IMR-90 (cell line): ENCODE measurements at places on chromosomes 1 and 21.
A peak's percentile ranks its signal among the peaks of the same experiment; 100 is the strongest.

GRCh38 chr1:172414331-172414730 lies 6.2 kb upstream of the C1orf105 start:
- DNase-seq: peak; percentile 57

DNA sequence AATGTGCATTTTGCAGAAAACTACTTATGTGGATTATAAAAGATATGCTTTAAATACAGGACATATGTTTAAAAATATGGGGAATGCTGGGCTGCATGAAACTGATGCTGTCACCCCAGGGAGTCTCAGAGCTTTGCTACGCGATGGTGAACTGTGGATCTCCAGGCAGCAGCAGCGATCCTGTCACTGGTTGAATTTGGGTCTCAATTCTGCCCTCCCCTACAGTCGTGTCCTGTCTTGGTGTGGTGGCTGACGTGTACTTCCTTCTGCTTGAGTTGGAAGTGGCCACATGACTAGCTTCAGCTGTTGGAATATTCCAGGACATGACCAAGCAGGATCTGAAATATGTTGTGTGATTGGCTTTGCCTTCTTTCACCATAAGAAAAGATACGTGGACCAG lies 222.9 kb upstream of the AJAP1 start:
- no peak for DNase-seq

DNA sequence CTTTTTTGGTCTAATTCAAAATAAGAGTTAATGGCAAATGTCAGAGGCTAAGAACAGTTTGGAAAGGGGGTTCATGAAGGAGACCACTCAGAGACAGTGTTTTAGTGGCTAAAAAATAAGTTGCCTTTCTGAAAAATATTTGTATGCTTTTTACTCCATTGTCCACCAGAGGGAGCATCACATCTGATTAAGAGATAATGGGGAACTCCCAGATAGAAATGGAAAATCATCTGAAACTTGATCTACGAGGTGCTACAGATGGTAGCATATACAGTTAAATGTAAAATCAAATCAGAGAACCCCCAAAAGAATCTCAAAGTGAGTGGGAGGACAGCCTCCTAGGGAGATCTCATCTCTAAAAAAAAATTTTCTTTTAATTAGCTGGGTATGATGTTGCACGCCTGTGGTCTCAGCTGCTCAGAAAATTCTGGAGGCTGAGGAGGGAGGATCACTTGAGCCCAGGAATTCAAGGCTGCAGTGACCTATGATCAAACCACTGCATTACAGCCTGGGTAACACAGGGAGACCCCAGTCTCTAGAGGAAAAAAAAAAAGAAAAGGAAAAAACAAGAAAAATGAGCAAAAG lies 9.7 kb downstream of the SMYD3 start:
- DNase-seq: peak; percentile 79

DNA sequence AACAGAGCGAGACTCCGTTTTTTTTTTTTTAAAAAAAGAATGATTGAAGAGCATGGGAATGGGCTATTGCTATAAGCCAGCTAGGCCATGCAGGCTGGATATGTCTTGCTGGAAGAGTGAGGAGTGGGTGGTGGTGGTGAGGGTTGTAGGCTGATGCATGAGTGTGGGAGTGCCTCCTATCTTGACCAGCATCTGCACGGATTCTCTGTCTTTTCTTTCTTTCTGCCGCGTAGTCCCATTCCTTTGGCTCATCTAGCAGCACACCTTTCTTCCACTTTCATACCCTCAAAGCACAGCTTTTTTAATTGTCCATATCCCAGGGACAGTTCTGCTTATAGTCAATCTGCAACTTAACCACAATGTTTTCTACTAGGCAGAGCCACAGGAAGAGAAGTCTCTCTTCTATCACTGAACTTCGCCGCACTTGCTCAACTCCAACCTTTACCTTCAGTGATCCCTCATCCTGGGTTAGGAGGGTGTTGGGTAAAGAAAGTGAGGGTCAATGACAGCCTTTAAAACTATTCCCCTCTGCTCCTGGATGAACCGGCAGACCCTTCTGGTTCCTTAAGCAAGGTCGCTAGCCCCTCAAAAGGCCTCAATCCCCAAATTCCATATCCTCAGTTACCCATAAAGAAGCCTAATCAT lies 15.2 kb downstream of the ADCY10 start:
- DNase-seq: no peak

DNA sequence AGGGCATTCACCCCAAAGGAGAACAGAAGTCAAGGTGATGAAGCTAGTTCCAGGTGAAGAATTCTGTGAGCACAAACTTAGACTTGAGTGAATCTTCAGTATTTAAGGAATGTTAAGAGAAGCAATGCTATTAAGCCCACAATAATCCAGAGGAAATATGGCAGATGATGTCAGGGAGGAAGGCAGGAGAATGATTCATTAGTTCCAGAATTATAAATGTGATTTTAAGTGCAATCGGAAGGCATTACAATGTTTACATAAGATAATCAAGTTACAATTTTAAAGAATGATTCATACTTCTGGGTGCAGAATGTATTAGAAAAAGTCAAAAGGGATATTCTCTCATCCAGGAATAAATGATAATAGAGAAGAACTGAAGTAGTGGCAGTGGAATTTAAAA lies 545.2 kb upstream of the BRINP3 start:
- DNase-seq: peak; percentile 57
